ENCODE measurements at places on chromosomes 5 and 9.

- DNase-seq: no peak
Measured at GRCh38 chr5:140273401-140273877, 29.5 kb downstream of the PFDN1 start.

GRCh38 chr5:19584131-19584530, 403.9 kb downstream of the CDH18 start:
- no peak for DNase-seq

- DNase-seq: no peak
Measured at GRCh38 chr9:33460854-33461253, 12.9 kb downstream of the NOL6 start.

DNA sequence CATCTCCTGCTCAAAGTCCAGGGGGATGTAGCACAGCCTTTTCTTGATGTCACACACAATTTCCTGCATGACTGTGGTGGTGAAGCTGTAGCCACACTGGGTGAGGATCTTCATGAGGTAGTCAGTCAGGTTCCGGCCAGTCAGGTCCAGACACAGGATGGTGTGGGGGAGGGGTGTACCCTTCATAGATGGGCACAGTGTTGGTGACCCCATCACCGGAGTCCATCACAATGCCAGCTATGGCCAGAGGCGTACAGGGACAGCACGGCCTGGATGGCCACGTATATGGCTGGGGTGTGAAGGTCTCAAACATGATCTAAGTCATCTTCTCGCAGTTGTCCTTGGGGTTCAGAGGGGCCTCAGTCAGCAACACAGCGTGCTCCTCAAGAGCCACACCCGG, 19.7 kb upstream of the SPZ1 start:
- no peak for DNase-seq

- no peak for DNase-seq
Measured at GRCh38 chr9:2234371-2234893, 219.3 kb downstream of the SMARCA2 start.

GRCh38 chr9:110521206-110521605, 58.3 kb downstream of the SVEP1 start:
- no peak for DNase-seq

DNA sequence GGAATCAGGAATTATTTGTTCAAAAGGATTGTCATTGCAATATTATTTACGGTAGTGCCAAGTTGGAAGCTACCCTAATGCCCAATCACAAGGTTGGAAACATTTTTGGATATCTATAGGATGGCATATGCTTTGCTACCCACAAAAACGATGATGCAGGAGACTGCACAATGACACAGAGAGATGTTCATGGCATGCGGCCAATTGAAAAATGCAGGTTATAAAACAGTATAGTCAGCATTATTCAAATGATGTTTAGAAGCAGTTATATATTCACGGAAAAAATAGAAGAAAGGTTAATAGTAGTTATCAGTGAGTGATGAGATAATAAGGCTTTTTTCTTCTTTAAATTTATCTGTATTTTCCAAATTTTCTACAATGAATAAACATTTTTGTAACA, 5.9 kb upstream of the ACSL6 start:
- no peak for DNase-seq

DNA sequence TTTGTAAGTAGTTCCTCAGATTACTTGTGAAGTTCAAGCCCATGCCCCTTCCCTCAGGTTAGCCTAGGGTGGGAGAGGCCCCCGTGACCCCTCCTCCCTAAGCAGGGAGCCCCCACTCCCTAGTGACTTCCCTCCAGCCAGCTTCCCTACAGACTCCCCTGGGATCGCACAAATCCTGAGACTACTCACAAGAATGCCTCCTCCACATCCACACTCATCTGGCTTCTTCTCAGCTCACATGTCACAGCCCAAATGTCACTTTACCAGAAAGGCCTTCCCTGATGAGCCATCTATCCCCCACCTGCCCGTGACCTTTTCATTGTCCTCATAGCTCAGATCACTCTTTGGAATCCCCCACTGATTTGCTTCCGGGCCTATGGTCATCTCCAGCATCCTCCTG, 96.7 kb upstream of the ARAP3 start:
- DNase-seq: no peak

DNA sequence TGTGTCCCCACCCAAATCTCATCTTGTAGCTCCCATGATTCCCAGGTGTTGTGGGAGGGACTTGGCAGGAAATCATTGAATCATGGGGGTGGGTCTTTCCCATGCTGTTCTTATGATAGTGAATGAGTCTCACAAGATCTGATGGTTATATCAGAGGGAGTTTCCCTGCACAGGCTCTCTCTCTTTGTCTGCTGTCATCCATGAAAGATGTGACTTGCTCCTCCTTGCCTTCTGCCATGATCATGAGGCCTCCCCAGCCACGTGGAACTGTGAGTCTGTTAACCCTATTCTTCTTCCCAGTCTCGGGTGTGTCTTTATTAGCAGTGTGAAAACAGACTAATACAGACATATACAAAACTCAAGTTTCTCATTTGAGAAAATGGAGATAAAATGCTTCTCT, 139.3 kb downstream of the FBXL7 start:
- no peak for DNase-seq

DNA sequence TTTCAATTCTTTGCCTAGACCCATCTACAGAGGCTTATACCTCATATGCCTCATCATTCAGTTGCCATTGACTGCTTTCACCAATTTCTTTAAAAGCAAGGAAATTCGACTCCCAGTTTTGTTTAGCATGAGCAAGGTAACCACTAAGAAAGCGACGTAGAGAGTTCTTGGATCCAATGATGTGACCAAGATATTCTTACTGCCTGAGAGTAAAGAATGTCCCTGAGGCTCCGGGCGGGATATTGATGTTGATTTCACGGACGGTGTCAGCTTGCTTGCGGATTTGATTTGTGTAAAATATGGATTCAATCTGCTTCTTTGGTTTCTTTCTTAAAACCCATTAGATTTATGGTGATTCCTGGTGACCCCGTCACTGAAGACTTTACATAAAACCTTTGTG, 135.1 kb upstream of the ICE1 start:
- DNase-seq: no peak

DNA sequence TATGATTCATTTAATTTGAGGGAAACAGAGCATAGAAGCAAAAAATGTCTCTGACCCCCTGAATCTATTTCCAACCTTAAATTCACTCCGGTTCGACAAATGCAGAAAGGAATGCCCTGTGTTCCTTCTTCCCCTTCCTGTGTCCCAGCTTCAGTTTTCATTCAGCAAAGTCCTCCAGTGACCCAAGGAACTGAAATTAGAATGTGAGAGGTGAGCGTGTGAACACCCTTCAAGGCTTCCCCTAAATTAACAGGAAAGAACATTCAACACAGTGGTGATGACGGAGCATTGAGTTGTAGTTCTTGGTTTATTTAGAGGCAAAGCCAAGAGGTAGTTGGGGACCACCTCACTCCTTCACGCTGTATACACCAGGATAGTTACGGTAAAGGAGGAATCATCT, 97.6 kb upstream of the CTSL start:
- DNase-seq: no peak

GRCh38 chr5:39108987-39109386, 34.8 kb upstream of the RICTOR start:
- DNase-seq: no peak

- no peak for DNase-seq
Measured at GRCh38 chr5:54862036-54862435, 123.4 kb downstream of the ESM1 start.

- no peak for DNase-seq
Measured at GRCh38 chr5:106849266-106849665, 821.5 kb downstream of the EFNA5 start.

DNA sequence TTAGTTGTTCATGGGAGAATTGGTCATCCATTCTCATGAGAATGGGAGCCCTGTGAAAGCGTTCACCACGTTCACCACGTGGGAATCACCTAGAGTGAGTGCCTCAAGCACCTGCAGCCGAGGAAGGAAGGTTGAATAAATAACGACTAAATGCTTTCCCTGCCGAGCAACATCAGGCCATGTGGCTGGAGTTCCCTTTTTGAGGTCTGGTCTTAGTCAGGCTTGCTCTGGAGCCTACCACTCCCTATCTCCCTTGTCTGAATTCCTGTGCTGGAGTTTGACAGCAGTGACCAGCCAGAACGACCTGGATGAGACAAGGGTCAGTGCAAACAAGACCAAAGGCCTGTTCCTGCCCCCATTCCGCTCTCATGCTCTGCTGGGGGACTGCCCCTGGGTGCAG, 28.5 kb downstream of the KCNMB1 start:
- no peak for DNase-seq

- DNase-seq: no peak
Measured at GRCh38 chr5:81854485-81854884, 103.6 kb upstream of the SSBP2 start.

- no peak for DNase-seq
Measured at GRCh38 chr9:89388084-89388867, 70.0 kb downstream of the SECISBP2 start.

- no peak for DNase-seq
Measured at GRCh38 chr9:100466829-100467221, 6.1 kb upstream of the TMEFF1 start.

- no peak for DNase-seq
Measured at GRCh38 chr9:114811301-114811700, 5.5 kb upstream of the TNFSF15 start.

DNA sequence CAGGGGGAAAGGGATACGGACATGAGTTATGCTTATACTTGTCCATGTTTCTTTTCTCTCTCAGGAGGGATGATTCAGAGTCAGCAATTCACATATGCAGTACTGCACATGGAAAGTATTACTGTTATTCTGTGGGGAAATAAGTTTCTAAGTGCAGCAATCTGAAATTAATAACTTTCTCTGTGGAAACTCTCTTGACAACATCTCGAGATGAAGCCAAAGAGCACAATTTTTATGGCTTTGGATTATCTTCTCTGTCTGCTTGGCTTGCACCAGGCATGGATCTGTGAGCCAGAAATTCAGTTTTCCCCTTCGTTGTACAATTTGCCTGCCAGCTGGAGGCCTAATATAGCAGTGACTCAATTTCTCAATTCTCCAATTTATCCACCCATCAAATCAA, 2.5 kb upstream of the NDFIP1 start:
- no peak for DNase-seq

- no peak for DNase-seq
Measured at GRCh38 chr9:10242255-10242654, 370.5 kb downstream of the PTPRD start.

DNA sequence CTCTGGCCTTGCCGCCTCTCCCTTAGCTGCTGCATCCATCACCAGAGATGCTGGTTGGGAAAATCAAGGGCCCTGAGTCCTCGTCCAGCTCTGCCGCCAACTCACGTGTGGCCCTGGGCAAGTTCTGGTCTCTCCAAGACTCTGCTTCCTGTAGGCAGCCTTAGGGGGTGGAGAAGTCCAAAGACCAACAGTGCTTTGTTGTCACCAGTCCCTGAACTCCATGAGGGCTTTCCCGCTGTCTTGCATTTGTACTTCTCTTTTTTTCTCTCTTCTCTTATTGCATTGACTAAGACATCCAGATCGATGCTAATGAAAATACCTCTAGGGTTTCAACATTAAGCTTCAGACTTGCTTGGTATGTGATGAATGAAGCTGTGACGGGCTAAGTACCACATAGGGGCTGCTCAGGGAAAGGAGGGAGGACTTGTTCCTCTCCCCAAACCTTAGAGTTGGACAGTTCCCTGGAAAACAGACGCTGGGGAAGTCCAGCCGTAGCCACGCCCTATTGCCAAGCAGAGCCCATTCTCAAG, 63.7 kb upstream of the STXBP1 start:
- DNase-seq: no peak

- no peak for DNase-seq
Measured at GRCh38 chr5:94473936-94474335, 144.5 kb downstream of the KIAA0825 start.

- DNase-seq: no peak
Measured at GRCh38 chr5:179112469-179113142, 52.4 kb downstream of the ZNF354C start.

DNA sequence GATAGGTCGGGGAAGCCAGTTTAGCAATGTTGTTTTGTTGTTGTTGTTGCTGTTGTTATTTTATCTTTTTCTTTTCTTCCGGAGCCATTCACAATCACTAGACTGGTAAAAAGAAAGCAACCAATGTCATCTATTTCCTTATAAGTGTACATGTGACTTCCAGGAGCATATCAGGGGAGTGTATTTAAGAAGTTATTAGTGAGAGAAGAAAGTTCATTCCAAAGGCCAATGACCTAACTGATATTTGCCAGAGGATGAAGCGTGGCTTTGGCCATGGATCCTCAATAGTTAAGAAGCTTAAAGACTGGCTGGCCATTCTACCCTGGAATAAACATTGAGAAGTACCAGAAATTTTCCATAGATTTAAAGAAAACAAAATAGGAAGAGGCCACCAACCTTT, 341.4 kb upstream of the RFX3 start:
- no peak for DNase-seq

DNA sequence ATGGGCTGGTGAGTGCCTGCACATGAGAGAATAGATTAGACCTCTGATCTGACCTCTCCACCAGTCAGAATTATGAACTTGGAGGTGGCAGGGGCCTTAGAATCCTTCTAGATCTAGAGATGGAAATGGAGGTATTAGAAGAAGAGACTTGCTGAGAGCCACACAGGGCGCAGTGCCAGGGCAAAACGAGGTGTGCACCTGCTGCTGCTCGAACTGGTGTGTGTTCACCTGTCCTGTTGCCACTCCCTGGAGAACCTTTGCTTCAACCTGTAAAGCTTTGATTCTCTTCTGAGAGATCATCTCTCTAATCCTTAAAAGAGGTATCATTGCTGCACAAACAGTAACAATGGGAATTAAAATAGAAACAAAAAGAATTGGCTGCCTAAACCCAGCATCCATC, 24.9 kb downstream of the FRMPD1 start:
- DNase-seq: no peak

GRCh38 chr9:123933440-123934212, 3.7 kb upstream of the DENND1A start:
- DNase-seq: no peak

GRCh38 chr5:64814073-64814472, 45.3 kb downstream of the CWC27 start:
- DNase-seq: peak; percentile 18

- DNase-seq: no peak
Measured at GRCh38 chr5:111813537-111813936, 56.5 kb upstream of the NREP start.

- no peak for DNase-seq
Measured at GRCh38 chr9:137606734-137607138, 1.2 kb downstream of the ARRDC1 start.

GRCh38 chr5:90477073-90477472, 2.4 kb downstream of the POLR3G start:
- DNase-seq: no peak

GRCh38 chr9:133958756-133959155, 33.4 kb downstream of the VAV2 start:
- DNase-seq: no peak

GRCh38 chr9:2014696-2015580, at the start of gene SMARCA2:
SMARCA2 (plus strand) TSS chr9:2015347; CDS start chr9:2029023, 13,676 bp downstream.
- peak; percentile 82 for DNase-seq

DNA sequence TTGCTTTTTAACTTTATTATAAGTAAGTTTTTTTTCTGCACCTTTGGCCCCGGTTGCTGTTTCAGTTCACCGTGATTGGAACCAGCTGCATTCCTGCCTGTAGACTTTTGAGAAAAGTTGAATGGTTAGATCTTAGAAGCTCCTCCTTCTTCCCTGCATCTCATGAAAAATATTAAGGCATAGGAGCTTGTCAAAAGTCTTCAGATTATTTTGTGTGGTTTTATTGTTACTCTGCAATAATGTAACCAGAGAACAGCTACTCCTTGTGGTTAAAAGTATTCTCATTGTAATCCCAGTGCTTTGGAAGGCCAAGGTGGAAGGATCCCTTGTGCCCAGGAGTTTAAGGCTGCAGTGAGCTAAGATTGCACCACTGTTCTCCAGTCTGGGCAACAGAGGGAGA, 3.3 kb upstream of the SLC2A8 start:
- DNase-seq: no peak

- DNase-seq: no peak
Measured at GRCh38 chr9:114392749-114393112, 4.9 kb upstream of the AKNA start.

GRCh38 chr9:112031400-112031799, 134.8 kb downstream of the UGCG start:
- no peak for DNase-seq

Measured in GM12864 (cell line).